ENCODE measurements at places on chromosomes 6 and 20.

GRCh38 chr6:31405996-31406395 lies 2.6 kb downstream of the MICA start:
- no peak for DNase-seq

GRCh38 chr20:3744806-3745685 lies 12.6 kb downstream of the HSPA12B start:
- DNase-seq: peak; percentile 87

DNA sequence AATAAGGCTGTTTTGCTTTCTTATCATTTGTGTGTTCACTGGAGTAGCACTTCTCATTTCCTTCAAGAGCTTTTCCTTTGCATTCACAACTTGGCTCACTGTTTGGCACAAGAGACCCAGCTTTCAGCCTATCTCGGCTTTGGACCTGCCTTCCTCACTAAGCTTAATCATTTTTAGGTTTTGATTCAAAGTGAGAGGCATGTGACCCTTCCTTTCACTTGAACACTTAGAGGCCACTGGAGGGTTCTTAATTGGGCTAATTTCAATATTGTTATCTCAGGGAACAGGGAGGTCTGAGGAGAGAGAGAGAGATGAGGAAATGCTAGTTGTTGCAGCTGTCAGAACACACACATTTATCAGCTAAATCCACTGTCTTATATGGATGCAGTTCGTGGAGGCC lies 82.9 kb upstream of the SCAF8 start:
- no peak for DNase-seq

GRCh38 chr20:52889225-52889624 lies 82.9 kb upstream of the TSHZ2 start:
- DNase-seq: no peak

DNA sequence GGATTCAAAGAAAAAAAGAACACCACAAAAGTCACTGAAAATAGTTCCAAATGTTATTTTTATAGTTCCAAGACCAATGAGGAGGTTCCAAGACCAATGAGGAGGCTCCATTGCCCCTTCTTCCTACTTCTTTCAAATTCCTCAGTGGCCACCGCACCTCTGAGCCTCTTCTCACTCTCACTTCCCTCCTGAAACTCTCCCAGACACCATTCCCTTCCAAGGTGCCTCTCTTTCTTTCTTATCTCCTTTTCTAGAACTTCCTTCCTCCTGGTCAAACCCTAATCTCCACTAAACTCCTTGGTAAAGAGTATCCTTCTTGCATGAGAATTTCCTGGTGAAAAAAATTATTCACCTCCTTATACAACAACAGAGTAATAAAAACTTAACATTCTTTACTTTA lies 20.4 kb upstream of the MCUR1 start:
- DNase-seq: no peak

GRCh38 chr6:88536071-88536625 lies 370.0 kb upstream of the CNR1 start:
- DNase-seq: no peak

DNA sequence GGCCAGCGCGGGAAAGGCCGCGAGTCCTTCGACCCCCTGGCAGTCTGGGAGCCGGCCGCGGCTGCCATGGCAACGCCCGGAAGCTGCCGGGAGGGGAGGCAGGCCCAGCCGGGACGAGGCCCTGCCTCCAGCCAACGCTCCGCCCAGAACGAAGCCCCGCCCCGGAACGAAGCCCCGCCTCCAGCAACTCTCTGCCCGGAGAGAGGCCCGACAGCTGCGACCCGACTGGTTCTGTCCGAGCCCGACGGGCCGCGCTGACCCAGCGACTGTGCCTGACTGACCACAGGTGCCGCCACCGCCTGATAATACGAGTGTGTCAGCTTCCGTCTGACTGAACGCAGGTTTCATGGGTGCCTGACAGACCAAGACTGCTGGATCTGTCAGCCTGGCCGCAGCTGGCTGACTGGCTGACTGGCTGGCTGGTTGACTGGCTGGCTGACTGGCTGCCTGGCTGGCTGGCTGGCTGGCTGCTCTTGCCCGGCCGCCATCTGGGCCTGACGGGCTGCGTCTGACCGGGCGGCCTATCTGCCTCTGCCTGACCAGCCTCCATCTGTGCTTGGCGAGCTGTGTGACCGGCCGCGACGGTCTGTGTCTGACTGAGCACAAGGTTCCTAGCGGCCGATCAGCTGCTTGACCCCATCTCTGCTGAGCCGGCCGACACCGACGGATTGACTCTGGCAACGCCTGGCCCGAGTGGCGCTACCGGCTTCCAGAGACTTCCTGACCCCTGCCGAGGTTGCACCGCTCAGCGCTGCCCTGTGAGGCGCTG lies 89.7 kb upstream of the EPB41L1 start:
- peak; percentile 98 for DNase-seq

DNA sequence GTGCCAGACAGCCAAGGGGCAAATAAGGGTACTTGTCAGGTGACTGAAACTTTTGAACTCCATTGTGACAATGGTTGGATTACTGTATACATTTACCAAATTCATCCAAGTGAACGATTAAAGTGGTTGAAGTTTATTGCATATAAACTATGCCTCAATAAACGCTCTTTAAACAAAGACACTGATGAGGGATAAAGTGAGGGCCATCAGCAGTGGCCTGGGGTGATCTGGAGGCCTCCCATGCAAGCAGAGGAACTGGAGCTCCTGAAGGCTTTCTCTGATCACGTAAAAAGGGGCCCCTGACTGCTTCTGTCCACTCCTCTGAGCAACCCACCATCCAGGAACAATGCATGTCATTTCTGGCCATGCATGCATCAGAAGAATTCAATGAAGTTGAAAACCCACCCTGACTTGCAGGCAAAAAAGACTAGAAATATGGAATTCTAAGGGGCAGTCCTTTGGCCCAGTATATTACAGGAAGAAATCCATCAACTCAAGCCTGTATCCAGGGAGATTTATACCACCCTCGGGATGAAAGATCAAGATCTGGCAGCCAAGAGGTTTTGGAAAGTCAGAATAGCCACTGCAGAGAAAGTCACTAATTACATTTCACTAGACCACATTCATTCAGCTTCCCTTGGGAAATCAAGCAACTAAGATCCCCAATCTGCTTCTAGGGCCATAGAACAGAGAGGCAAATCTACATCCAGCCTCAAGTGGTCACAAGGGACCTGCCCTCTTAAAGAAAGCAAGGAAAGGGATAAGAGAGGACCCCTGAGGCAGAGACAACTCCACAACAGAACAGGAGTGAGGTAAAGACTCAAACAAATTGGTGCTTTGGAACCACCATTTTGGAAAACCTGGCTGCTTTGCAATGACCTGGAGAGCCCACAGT lies 31.7 kb upstream of the RAB22A start:
- no peak for DNase-seq

DNA sequence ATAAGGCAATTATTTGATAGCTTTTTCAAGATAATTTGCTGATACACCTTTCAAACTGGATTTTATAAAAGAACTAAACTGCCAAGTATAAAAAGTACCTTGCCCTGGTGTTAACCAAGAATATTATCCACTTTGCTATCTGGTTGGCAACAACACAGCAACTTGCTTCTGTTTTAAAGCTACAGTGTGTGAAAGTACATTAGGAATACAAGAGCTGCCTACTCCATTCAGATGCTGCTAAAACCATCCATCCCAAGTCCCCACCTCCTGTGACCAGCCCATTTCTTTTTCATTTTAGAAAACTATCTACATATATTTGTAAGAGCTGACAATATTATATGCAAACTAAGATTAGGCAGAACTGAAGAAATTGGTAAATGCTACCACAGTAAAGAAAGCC lies 12.8 kb downstream of the CLDN20 start:
- no peak for DNase-seq

DNA sequence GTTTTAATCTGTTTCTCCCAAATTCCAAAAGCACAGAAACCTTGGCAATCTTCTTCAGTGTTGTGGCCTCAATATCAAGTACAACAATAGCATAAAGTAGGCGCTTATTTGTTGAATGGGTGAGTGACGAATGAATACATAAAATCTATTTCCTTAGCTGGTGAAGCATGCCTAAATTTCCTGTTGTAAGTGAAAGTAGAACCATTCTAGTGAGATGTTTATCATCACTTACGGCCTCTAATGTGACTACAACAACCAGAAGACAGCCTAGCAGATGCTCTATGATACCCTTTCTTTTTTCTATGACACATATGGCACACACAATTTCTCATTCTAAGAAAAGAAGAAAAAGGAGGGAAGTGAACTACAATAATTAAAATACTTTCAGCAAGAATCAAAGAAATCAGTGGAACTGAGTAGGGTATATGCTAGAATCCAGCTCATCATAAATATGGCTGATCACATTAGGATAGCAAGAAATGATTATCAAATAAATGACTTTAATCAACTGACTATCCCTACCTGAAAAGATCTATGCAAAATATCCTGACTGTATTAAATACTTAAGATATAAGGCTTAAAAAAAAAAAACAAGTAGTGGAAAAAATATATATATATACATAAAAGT lies 67.4 kb downstream of the BTBD9 start:
- DNase-seq: no peak

DNA sequence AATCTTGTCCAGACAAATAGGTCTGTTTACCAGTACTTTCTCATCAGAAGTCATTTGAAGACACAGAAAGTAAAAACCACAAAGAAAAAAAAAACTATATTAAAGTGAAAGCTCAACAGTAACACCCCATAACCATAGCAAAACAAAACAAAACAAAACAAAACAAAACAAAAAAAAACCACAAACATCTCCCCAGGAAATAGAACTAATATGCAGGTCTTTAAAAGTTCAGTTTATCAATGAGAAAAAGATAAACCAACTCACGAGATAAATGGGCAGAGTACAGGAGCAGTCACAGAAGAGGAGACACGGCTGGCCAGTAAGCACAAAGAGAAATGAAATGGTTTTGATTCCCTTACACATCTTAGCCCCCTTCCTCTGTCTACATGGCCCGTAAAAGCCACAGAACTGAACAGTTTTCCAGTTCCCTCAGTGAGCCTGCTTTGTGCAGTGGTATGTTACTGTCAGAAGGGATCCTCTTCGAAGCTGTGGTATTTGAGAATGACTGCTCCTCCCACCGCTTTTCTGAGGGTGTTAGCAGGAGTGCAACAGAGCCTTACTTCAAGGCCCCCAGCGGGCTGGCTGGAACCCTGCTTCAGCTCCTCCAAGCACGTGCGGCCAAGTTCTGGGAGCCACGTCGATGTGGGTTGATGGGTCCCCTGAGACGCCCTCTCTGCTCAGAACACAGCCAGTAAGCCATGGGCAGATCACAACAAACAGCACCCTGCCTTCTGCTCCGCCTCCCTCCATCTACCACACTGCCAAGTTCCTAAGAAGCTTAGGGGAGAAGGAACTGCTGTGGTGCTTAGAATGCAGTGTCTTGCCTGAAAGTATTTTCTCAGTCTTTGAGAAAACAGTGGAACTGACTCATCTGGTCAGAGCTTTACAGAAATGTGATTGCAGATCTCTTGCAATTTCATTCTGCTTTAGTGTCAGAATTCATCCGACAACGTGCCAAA lies 14.0 kb downstream of the UST start:
- peak; percentile 91 for DNase-seq

DNA sequence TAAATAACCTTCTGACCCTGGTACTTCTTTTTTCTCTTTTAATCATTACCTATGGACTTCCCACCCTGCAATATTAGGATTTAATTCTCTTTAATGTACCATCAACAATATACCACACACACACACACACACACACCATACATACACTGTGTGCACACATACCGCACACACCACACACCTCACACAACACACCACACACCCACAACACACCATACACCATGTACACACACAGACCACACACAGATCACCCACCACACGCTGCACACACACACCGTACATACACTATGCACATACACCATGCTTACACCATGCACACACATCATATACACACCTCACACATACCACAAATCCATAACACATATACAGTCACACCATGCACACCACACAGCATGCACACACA lies 57.4 kb upstream of the MAP3K4 start:
- no peak for DNase-seq

GRCh38 chr20:2799271-2799670 lies 1.2 kb downstream of the CPXM1 start:
- no peak for DNase-seq

GRCh38 chr20:44728801-44729443 lies 13.8 kb downstream of the CCN5 start:
- DNase-seq: no peak

- DNase-seq: no peak
Observed at GRCh38 chr6:30795549-30796293, 51.4 kb upstream of the IER3 start.

GRCh38 chr20:38649275-38649891 lies 47.8 kb downstream of the ARHGAP40 start:
- no peak for DNase-seq

GRCh38 chr6:85865420-85866369 lies 223.0 kb upstream of the SYNCRIP start:
- no peak for DNase-seq

DNA sequence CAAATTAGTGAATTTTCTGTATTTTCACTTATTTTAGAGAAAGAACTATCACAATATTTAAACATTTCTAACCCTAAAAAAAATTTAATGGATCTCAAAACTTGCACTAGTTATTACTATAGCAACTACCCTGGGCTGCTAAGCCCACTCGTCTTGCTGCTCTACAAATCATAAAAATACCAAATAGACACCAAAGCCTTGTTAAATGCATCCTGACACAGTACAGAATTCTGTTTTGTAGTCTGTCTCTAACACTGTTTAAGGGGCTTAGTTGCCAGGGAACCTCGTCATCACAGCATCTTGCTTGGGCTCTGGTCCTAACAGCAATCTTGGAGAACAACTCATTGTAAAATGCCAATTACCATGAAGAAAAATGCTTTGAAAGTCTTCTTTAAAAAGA lies 56.9 kb upstream of the MBOAT1 start:
- no peak for DNase-seq

DNA sequence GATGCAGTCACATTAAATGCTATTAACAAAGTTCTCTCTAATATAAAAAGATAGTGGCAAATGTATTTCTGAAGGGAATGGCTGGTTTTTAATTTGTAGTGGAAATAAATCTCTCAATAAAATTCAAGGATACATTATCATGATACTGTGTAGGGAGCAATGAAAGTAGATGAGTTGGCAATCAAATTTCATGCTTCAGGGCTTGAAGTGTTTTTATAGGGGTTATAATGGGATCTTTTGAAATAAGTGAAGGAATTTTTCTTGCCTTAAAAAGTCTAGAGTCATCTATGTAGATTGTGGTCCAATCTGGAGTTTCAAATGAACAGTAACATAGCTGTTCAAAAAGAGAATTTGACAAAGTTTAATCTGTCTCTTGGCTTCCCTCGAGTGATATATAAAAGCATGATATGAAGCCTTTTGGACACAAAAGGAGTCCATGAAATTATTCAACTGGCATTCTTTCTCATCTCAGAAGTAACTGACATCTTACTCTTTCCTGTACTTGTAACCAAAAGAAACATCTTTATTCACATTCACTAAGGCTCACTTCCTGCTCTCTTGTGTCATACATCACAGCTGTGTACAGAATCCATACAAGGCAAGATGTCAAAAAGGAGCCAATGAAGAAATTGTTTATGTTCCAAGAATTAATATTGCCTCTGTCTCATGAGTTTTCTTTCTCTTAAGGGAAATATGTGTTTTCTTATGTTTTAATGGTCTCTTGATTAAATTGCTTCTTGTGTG lies 591.0 kb upstream of the GJE1 start:
- no peak for DNase-seq

Data from Peyer's patch (tissue), 4 donors.